ENCODE measurements at places on chromosomes 12 and 14.

DNA sequence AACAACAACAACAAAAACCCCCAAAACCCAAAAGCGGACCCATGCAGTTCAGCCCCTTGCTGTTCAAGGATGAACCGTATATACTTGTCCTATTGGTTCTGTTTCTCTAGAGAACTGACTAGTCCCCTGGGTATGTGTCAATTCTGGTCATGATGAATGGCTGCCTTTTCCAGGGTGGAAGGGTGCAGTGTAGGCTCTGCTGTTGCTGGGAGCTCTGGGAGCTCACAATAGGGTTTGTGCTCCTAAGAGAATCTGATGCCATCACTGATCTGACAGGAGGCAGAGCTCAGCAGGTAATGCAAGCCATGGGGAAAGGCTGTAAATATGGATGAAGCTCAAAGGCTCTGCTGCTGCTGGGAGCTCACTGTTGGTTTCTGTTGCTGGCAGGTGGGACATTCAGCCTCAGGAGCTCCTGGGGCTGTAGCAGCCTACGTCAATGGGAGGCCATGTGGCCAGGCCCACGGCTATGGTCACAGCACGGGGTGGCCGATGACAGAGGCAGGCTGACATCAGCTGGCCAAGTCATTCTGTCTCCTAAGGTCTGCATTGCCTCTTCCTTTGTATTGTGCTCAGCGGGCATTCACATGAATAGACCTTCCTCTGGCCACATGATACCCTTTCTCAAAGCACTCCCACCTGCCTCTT, 37.9 kb downstream of the DLK1 start:
- no peak for DNase-seq

DNA sequence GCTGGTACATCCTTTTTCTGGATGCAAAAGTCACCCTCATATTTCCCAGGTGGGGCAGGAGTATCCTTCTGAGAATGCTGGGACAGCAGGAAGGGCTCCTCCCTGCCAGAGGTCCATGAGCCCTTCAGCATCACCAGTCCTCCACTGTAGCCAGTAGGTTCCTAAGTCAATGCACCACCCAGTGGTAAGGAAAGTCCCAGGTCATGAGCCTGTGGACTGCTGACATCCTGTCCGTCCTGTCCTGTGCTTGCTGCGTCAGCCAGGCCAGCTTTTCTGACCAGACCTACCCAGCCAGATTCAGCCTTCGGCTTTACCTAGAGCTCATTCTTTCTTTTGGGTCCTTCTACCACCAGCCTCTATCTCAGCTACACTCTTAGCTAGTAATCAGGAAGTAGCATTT, 23.0 kb upstream of the ACTN1 start:
- DNase-seq: peak; percentile 10

DNA sequence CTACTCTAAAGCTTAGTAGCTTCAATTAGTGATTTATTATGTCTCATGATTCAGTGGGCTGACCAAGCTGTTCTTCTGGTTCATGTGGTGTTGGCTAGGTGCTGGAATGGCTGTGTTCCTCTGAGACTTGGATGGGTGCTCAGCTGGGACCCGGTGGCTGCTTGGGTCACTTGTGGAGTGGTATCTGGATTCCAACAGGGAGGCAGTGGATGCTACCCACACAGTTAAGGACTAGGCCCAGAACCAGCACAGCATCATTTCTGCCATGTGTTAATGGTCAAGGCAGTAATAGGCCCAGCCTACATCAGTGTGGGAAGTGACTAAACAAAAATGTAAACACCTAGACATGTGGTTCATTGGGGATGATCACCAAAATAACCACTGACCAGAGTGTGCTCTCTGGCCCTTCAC, 72.2 kb downstream of the FGD4 start:
- DNase-seq: no peak

- DNase-seq: no peak
Observed at GRCh38 chr12:2902272-2902880, 11.7 kb downstream of the TULP3 start.

DNA sequence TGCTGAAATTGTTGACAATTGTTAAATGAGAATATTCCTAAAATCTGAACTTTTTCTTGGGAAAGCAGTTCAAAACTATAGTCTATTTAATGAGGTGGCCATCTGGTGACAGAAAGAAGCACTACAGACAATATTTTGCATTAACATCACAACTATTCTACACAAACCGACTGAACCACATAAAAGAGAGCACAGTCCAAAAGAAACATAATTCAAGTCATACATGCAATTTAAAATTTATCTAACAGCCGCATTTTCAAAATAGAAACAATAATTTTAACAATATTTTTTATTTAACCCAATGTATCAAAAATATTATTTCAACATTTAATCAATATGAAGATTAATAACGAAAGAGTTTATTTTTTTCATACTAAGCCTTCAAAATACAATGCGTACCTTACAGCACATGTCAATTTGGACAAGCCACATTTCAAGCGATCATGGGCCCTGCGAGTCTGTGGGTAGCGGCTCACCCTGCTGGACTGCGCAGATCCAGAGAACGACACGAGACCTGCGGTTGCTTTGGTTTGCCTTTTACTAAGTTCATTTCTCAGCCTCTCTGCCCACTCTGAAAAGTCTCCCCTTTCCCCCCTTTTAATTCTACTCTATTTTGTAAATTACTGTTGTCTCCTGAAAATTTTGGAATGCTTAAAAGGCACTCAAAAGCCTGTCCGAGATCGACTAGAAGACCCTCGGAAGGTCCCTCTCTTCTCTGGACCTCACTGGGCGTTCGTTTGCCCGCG, 947 bp upstream of the LRRC9 start:
- DNase-seq: peak; percentile 8

DNA sequence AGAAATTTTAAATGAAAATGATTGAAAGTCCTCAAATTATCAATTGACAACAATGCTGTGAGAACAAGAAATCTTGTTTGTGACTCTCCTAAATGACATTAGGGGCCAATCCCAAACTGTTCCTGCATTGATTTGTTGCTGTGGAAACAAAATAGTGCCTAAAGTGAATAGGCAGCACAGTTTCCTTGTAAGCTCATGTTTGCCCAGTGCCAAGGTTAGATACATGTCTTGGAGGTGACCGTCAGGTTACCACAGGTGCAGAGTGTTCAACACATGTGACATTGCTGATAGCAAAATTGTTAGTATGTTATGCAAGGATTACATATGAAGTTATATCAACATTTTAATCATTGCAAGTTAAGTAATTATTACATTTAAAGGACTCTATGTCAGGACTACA, 292.6 kb downstream of the ACSS3 start:
- DNase-seq: no peak

- no peak for DNase-seq
Observed at GRCh38 chr14:45194964-45195363, 58.0 kb downstream of the MIS18BP1 start.

Measured in AML-193 (cell line).